PC-3 (cell line): ENCODE measurements at places on chromosomes 12 and 14. TPM values are rescaled to one million over a fixed set of nuclear protein-coding genes. Genes with fewer than 3 reads are reported as not detected.

Gene OVCH1
- not detected in 2 replicates for total RNA-seq

Gene SLC4A8
- total RNA-seq: 3.3 and 4.2 TPM in 2 replicates

Gene NAA30
- 23.2 and 31.2 TPM in 2 replicates for total RNA-seq

Gene RHOF
- total RNA-seq: 232 TPM in 2 replicates

Gene ITGB7
- total RNA-seq: 1.9 and 3.4 TPM in 2 replicates
